ENCODE measurements at places on chromosomes 4 and X.

DNA sequence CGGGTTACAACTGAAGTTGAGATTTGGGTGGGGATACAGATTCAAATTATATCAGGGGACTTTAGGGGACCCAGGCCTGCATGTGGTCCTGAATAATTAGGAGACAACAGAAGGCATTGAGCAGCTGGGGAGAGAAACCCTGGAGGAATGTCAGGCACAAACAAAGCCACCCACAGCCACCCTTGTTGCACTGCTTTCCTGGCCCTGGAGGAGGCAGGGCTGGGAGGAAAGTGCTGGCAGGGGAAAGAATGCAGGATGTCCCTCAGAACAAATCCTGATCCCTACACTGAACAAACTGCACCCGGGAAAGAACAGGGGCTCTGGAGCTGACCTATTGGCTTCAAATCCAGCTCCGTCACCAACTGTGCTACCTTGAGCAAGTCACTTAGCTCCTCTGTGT lies 214.1 kb upstream of the ATP6AP2 start:
- no peak for DNase-seq

DNA sequence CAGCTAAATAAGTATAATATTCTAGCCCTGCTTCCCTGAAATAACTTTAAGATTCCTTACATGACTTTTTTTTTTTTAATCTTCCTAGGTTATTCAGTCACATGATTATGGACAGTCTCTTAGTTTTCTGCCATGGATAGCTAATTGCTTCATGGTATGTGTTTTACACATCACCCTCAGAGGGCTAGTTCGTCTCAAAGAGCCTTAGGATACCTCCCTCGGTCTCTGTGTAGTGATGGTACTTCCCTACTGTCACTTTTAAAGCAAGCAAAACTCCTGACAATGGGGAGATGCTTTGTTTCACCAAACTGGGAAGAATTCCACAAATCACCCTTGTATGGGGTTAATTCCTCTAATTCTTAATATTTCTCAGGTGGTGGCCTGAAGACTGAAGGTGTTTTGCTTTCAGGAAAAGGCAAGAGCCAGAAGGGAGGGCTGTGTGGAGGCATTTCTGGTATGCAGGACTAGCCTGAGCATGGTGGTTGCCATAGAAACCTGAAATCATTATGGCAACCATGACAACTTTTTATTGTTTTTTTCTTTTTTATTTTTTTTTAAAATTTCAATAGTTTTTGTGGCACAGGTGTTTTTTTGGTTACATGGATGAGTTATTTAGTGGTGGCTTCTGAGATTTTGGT lies 70.4 kb downstream of the BEX3 start:
- no peak for DNase-seq

DNA sequence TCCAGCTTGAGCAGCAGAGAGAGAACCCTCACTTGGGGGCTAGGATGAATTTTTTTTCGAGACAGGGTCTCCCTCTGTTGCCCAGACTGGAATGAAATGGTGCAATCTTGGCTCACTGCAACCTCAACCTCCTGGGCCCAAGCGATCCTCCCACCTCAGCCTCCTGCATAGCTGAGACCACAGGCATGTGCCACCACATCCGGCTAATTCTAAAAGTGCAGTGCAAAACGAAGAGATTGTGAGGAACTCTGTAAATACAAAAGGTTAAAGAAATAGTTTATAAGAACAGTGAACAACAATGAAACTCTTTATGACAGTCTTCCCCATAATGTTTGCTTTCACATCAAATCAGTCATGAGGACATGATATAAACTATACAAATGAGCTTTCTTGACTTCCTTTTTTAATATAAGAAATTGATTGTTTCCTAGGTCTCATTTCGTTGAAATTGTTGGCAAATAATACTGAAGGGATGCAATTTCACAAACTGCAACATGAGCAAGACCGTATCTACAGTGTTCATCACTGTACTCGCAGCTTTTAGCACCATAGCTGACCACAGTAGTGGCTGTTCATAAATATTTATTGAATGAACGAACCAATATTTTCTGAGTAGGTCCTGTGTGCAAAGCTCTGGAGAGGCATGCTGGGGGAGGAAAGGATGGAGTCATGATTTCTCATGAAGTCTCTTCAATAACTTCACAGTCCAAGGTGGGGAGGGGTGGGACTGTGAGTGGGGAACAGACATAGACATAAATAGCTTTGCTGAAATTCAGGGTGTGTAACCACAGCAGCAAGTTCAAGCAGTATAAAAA lies 116.1 kb downstream of the SHROOM3 start:
- DNase-seq, result no peak

GRCh38 chr4:64584981-64585557 lies 175.8 kb upstream of the TECRL start:
- DNase-seq, result no peak

DNA sequence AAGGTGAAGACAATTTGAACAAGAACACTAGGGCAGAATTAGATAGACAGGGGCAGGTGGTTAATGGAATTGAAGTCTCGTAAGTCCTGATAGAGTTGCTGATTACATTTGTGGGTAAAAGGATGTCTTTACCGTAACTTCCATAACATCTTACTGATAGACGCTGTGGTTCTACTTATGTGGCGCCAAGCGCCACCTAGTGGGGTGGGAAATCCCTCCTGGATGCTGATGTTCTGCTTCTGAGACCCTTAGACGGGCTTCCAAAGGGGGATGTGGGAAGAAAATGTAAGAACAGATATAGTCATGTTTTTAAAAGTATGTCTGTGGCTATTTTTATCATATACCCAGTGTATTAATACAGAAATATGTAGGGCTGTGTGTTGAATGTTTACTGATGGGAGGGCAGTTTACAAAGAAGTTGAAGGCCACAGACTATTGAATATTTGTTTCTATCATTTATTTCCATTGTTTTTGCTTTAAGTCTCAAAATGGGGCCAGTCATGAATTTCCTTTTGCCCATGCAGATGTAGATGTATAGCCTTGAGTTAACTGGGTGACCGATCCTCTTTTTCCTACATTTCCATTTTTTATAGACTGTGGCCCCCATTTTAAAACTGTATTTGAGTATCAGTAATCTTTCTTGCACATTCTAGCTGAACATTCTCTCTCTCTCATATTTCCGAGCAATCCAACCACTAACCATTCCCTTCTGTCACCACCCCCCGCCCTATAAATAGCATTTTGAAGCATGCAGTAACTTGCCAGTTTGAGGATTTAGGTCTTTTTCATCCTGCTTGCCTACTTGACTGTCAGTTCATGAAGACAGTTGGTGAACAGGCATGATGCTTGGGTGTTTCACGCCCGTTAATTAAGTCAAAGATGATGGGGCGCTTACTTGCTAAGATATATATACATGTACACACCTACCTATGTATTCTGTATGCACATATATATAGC lies 12.1 kb upstream of the TLR8 start:
- DNase-seq, result no peak

GRCh38 chr4:155506745-155507144 lies 130.0 kb upstream of the MAP9 start:
- DNase-seq, result no peak

GRCh38 chr4:56206258-56206657 lies 181.0 kb downstream of the AASDH start:
- DNase-seq, result no peak

- no peak for DNase-seq
Measured at GRCh38 chr4:30256116-30256832, 463.9 kb upstream of the PCDH7 start.

GRCh38 chrX:34521563-34521962 lies 135.5 kb downstream of the TMEM47 start:
- no peak for DNase-seq

- no peak for DNase-seq
Measured at GRCh38 chrX:130055103-130055502, 55.2 kb downstream of the ELF4 start.

GRCh38 chrX:107597264-107597663 lies 31.0 kb upstream of the PRPS1 start:
- no peak for DNase-seq

DNA sequence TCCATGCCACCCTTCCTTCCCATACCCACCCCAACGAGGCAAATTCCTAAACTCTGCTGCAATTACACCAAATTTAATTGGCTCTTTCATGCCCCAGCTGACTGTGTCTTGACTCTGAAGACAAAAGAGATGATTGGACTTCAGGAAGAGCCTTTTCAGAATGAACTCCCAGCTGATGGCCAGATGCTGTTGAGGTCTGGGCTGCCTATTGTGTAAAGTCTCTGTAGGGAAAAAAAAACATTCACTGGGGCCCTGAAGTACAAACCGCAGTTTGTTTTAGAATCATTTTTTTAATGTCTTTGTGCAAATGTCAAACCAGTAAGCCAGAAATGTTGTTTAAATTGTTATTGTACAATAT lies 174.8 kb downstream of the HHIP start:
- DNase-seq, result no peak

- DNase-seq, result no peak
Measured at GRCh38 chrX:115560978-115561604, at the start of gene PLS3. Gene PLS3 (plus strand): TSS chrX:115561174. CDS start chrX:115610251, 49,077 bp downstream.

DNA sequence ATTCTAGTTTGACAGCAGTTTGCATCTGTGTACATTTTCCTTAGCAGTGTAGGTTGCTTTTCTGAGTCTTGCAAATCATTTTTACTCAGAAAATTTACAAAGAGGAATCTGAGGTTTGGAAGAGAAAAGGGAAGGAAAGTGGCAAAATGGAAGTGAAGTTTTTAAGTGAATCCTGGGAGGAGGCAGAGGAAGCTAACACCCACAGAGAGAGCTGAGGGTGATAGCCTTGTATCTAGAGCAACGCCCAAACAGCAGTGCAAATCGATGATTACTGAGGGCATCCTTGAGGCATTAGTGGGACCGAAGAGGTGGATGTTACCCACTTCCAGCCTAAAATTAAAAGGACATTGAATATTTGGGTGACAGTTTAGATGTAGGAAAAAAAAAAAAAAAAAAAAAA lies 31.8 kb downstream of the KLF3 start:
- no peak for DNase-seq

DNA sequence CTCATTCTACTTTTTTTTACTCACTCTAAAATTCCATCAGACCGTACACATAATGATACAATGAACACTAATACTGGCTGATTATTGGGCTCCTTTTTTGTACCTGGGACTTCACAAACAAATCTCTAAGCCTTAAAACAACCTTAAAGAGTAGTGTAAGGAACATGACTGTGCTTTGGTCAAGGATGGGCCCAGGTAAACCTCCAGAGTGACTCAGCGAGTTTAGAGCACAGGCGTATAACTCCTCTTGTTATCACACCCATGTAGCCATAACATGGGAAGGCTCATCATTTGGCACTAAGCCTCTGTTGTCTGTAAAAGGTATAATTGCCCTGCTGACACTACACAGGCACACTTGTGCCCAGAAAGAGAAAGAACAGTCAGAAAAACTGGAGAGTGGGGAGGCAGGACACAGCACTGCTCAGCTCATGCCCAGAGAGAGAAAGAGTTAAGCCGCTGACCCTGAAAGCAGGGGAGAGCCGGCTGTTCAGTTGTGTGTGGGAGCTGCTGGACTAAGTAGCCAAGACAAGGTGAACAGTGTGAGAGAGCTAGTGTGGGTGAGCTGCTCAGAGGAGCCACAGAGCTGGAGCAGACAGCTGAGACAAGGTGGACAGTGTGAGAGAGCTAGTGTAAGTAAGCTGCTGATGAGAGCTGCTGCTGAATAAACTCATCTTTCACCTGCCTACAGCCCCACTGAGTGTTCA lies 319.6 kb upstream of the BMP3 start:
- no peak for DNase-seq

- no peak for DNase-seq
Measured at GRCh38 chrX:19440713-19441112, 74.6 kb downstream of the MAP3K15 start.

DNA sequence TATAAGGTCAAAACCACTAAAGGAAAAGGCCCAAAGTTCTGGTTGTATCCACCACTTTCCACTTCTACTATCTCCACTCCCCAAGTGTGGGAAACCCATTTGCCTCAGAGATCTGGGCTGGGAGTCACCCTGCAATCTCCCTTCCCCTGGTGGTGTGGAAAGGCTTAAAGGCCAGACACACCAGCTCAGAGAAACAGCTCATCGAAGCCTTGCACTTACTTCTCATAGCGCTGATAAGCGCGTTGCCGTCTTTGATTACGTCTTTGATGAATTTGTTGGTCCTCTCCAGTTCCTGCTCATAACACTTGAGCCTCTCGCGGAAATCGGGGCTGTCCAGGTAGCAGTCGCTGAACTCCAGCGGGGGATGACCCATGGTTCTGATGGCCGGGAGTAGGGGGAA lies 647 bp downstream of the OPHN1 start:
- no peak for DNase-seq

DNA sequence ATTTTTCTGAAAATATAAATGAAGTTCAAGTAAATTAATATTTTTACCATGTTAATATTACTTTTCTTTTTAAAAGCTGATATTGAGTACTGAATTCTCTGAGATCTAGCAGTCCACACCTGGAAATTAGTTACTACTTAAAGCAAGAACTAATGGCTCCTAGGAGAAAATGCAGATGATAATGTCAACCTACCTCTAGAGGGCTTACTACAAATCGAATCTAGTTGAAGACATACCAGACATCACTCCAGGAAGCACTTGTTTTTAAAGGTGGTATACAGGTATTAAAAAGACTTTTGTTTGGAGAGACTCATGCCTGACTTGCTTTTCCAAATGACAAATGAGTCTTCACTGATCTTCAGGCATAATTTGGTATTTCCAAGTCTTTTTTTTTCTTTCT lies 516.4 kb upstream of the BOD1L1 start:
- DNase-seq, result no peak

- no peak for DNase-seq
Measured at GRCh38 chr4:81884986-81885385, 413.3 kb upstream of the RASGEF1B start.

- DNase-seq, result no peak
Measured at GRCh38 chr4:76733068-76733771, 164.7 kb downstream of the SOWAHB start.

DNA sequence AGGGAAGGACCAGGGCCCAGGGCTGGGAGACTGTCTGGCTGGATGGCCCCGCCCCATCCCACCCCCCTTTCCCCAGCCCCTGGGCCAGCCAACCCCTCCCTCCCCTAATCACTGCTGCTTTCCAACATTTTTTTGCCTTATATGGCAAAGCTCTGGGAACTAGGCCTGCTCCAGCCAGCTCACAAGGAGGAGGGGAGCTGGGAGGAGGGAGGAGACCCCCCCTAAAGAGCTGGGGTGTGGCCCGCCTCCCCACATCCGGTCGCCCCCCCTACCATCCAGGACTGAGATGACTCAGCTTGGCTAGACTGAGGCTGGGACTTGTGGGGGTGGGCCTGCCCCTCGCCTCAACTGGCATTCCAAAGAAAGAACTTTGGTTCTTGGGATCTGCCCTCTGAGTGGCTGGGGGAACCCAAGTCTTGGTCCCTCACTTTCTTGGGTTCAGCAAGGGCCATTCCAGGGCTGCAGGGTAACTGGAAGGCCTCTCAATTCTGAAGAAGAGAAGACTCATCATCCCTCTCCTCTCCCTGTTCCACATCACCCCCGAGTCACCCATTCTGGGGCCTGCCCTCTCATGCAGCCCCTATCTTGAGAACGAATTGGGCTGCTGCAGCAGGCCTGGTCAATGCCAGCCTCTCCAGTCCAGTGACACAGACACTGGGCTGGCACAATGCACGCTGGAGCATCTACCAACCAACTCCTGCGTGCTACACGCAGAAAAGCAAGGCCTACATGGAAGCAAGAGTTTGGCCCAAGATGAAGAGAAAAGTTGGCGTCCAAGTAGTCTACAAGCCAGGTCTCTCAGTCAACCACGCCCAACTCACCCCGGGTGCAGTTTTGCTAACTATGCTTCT lies 4.8 kb downstream of the FLNA start:
- no peak for DNase-seq

All from activated CD4-positive, CD25-positive, alpha-beta regulatory T cell treated with anti-CD3 and anti-CD28 coated beads, Interleukin-2, amount 50 U/mL, for 16 hours (primary cell).